Astrocyte (in vitro differentiated cells and primary cell): ENCODE measurements at places on chromosomes 1 and 21. TPM values are rescaled to one million over a fixed set of nuclear protein-coding genes. Genes with fewer than 3 reads are reported as not detected.

- DNase-seq: no peak
Observed at GRCh38 chr1:64471218-64472039, 1.5 kb downstream of the CACHD1 start.

- no peak for DNase-seq
Observed at GRCh38 chr1:224535641-224536040, 80.5 kb upstream of the CNIH3 start.

DNA sequence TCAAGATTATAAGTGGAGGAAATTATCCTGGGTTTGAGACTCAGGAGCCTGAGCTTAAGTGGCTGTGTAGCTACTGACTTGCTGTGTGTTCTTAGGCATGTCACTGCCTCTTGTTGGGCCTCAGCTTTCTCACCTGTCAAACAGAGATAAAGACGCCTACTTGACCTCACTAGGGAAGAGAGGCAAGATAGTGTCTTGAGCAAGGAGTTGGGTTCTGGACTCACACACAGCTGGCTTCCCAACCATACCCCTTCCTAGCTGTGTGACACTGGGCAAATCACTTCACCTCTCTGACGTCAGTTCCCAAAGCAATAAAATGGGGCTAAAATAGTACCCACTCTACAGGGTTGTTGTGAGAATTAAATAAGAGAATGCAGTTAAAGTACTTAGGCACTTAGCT, 11.6 kb upstream of the EPB41 start:
- DNase-seq: no peak

DNA sequence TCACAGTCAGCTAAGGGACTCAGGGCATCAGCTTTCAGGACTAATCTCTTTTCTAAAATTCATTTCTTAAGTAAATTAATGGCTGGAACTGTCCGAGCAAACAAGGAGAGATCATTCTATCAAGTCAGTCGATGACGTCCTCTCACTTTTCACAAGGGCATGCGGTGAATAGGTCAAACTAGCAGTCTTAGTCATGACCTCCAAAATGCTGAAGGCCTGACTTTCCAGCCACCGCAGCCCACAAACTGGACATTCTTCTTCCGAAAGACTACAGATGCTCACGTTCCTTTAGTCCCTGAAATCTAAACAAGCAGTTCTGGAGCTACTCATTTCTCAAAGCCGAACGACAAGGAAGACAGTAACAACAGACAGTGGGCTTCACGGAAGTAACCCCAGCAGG, 127.9 kb downstream of the TIAM1 start:
- no peak for DNase-seq

- no peak for DNase-seq
Observed at GRCh38 chr1:96515430-96515829, 206.2 kb upstream of the PTBP2 start.

DNA sequence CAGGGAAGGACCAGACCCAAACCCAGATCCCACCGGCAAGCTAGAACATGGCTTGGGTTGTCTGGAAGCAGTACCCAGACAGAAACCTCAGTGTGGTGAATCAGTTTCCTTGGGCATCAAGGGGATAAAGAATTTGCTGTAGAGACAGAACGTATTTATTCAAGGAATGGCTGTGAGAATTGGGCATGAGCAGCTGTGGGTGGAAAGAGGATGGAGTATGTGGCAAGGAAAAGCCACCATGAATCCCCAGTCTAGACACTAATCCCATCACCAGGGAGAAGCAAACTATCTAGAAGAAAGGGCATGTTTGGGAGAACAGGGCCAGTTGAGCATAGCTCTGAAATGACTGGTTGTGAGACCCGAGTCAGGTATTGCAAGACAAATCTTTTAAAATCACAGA, 109.2 kb downstream of the TOMM20 start:
- peak; percentile 66 for DNase-seq

- DNase-seq: peak; percentile 34
Observed at GRCh38 chr1:114468710-114469468, 42.1 kb downstream of the TRIM33 start.

DNA sequence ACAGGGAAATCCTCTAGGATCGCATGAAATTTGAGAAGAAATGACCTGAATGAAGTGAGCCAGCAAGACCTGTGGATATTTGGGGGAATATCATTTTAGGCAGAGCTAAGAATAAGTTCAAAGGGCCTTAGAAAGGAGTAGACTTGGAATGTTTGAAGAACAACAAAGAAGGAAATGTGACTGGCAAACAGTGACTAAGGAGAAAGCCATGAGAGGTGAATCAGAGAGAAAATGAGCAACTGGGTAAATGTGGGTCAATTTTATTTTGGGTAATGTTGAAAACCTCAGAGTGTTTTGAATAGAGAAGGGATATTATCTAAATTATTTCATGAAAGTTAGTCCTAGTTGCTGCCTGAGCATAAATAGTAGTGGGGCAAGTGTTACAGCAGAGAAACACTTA, 672.8 kb downstream of the LMO4 start:
- peak; percentile 58 for DNase-seq

DNA sequence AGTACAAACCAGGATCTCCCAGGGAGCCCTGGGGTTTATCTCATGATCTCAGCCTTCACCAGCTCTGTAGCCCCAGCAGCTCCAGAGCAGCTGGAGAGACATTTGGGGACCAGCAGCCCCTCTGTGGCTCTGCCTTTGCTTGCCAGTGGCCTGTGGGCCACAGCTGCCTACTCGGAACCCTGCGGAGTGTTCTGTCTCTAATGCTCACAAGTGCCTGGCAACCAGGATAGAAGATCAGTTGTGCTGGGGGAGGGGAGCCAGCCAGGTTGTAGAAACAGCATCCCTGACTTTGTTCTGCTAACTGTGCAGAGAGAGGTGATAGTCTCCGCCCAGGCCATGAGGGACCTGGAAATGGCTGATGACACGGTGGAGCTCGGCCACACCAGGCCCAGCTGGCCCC, 50.9 kb upstream of the KCNJ15 start:
- DNase-seq: no peak

DNA sequence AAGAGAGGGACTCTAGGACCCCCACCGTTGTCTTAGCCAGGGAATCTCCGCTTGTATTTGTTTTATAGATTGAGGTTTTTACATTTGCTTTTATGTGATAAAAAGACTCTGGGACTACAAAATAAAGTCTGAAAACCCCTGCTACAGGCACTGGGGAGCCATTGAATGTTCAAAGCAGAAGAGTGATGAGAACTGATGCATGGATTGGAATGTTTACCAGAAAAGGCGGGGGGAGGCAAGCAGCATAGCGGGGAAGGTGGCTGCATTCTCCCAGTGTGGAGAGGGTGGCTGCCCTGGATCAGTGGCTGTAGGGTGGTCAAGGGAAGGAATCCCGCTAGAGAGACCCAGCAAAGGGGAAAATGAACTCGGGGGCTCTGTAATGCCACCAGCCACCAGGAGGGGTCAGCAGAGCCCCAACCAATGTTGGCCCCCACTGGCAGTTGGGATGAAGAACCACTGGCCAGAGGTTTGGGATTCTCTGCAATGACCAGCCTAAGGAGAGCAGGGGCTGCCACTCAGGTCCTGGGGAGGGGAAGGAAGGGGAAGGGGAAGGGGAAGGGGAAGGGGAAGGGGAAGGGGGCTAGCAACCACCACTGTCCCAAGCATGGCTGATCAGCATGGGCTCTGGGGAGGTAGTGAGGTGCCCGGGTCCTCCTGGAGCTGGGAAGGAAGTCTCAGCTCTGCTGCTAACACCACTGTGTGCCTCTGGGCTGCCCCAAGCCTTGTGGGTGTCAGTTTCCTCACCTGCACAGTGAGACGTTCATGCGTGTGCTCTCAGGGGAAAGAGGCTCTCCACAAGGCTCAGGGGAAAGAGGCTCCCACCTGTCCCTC, 19.2 kb upstream of the PEF1 start:
- DNase-seq: no peak

GRCh38 chr1:33716976-33717688, 146.7 kb upstream of the HMGB4 start:
- no peak for DNase-seq

GRCh38 chr1:89657886-89658285, 25.0 kb downstream of the LRRC8C start:
- no peak for DNase-seq

DNA sequence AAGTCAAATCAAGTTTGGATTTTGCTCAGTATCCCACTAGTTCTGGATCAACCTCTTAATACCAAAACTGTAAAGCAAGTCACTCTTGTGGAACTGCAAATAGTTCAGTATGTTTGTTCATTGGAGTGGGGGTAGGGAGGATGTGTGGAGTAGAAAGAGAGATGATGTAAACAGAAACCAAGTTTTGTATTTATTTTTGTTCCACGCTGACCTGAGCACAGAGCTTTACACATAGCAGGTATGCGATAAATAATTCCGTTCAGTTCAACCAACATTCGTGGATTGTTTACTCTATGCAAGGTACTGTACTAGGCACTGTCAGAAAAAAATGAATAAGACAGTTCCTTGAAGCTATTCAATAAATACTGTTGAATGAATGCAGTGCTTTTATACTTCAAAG, 4.5 kb upstream of the ZNF644 start:
- no peak for DNase-seq

- DNase-seq: no peak
Observed at GRCh38 chr1:55316947-55317662, 101.9 kb upstream of the USP24 start.

Gene PRKCZ
- total RNA-seq: 28.6 and 32.6 TPM in 2 replicates

Gene RHOU
- 3.5 and 6.1 TPM in 2 replicates for total RNA-seq

Gene DOCK7
- 68.7 and 71.2 TPM in 2 replicates for total RNA-seq

Gene CYB5RL
- total RNA-seq: 3.9 TPM in 2 replicates

Gene AMIGO1
- 1.2 and 1.8 TPM in 2 replicates for total RNA-seq

Gene LHX4
- 0.14 and 0.36 TPM in 2 replicates for total RNA-seq

Gene TEKT2
- total RNA-seq: 0.38 and 0.39 TPM in 2 replicates

Gene C8A
- total RNA-seq: not detected in 2 replicates

Gene CATSPERE
- 1.1 TPM in 2 replicates for total RNA-seq
